Suppressor macrophage treated with lipopolysaccharide for 1 hour (primary cell): ENCODE measurements at places on chromosomes 11 and 22.
A peak's percentile ranks its signal among the peaks of the same experiment; 100 is the strongest.

DNA sequence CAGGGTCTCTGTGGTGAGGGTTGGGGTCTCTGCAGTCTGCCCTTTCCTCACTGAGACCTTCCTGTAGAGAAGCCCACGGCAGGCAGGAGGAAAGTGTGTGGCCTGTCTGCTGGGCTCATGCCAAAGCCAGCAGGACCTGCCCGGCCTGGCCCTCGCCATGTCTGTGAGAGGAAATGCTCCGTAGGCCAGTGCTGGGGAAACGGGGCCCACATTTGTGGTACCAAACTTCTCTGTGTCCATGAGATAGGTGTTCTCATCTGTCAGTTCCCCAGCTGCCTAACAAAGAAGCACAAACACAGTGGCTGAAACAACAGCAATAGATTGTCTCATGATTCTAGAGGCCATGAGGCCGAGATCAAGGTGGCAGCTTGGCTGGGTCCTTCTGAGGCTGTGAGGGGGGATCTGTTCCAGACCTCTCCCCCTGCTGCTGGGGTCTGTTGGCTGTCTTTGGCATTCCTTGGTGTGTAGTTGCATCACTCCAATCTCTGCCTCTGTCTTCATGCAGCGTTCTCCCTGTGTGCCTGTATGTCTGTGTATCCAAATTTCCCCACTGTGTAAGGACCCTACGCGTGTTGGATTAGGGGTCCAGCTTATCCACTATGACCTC lies 772.5 kb downstream of the TBC1D22A start:
- no peak for DNase-seq

- DNase-seq, result no peak
Observed at GRCh38 chr11:7186190-7186589, 65.5 kb upstream of the SYT9 start.

DNA sequence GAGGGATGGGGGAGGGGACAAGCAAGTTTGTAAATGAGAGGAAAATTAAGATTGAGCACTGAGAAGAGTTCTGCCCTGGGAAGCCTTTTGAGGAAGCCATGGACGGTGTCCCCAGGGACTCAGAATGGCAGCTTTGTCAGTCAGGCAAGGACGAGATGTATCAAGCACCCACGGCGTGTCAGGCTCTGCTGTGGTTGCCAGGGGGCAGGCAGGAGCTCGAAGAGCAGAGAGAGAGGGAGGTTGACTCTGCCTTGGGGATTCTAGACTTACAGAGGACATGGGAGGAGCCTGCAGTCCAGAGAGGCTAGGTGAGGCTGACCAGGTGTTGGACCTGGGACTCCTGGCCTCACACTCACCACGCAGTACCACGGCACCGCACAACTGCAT lies 29.1 kb upstream of the SYT7 start:
- DNase-seq, result peak; percentile 35

DNA sequence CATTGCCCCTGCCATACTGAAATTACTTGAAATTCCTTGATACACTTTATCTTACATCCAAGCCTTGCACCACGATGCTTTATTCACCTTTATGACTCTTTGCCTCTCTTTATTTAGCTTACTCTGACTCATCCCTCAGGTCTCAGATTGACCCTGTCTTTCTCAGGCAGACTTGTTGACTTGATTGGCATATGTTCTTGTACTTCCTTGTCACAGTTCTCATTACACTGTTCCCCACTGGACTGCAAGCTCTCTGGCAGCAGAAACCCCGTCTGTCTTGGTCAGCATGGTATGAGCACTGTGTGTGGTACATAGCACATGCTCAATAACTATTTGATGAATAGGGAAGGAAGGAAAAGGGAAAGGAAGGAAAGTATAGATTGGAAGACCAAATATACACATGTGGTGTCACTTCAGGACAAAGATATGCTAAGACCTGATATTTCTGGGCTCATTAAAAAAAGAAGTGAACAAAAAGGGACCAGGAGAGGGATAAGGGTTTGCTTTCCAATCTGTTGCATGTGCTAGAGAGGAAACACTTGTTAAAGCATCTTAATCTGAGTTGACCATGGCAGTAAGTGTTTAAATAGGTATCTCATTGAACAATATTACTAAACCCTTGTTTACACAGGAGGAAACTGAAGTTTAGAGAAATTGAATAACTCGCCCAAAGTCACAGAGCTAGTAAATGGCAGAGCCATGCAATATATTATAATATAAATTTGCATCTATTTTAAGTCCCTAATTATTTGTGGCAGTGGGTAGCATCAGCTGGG lies 7.2 kb downstream of the LYVE1 start:
- no peak for DNase-seq

- no peak for DNase-seq
Observed at GRCh38 chr11:73598719-73599379, 937 bp upstream of the FAM168A start.

DNA sequence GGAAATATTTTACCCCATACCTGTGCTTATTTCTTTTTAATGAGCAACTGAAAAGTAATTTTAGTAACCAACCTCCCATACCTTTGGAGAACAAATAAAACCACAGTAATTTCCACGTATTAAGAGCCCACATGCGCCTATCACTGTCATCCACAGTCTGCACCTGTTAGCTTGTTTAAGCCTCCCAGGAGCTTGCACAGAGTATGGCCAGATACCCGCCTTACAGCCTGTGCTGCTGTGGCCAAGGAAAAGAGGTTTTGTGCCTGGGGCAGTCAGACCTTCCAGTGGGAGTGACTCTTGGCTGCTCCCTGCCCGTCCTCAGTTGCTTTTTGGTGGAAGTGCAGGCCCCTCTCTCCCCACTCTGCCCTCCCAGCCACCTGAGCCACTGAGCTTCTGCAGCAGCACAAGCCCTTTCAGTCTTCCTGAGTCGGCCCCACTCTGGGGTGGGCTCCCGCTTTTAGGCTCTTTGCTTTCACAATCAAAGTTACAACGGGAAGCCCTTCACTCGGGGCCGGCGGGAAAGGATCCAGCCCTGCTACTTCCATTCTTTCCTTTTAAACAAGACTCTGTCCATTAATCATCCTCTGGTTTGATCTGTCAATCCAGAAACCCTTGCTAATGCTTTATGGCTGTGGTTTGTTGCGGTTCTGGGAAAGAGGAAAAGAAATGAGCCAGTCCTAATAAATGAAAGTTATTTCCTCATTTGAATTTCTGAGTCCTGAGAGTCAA lies 308.8 kb downstream of the TBC1D22A start:
- DNase-seq, result peak; percentile 22

GRCh38 chr11:118088531-118088930 lies 1.8 kb upstream of the SMIM35 start:
- peak; percentile 64 for DNase-seq

- DNase-seq, result no peak
Observed at GRCh38 chr11:17629113-17629512, 82.1 kb downstream of the OTOG start.
